Stimulated activated CD8-positive, alpha-beta memory T cell treated with anti-CD3 and anti-CD28 coated beads, Interleukin-2, amount 100 ng/mL, for 1 hour (primary cell): ENCODE measurements at places on chromosomes 7 and 10.
A peak's percentile ranks its signal among the peaks of the same experiment; 100 is the strongest.

DNA sequence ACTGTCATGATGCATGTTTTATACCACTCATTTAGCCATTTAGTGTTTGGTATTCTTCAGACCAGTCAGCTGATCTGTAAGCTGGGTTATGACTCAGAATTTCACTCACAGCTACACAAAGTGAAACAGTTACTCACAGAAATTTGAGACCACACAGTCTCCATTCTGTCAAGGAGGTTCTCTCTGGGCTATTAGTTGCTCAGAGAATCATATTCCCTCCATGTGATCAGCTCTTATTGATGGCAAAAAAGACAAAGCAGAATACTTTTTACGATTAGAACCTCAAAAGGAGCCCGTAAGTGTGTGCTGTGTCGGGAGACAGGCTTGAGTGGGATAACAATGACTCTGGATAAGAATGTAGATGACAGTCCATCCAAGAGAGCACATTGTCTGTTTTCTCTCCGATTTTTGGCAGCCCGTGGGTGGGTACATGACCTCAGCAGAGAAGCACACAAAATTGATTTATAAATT lies 277.6 kb upstream of the SORCS1 start:
- no peak for DNase-seq

- DNase-seq: peak; percentile 58
Measured at GRCh38 chr10:30529373-30529998, 95.5 kb downstream of the MAP3K8 start.

DNA sequence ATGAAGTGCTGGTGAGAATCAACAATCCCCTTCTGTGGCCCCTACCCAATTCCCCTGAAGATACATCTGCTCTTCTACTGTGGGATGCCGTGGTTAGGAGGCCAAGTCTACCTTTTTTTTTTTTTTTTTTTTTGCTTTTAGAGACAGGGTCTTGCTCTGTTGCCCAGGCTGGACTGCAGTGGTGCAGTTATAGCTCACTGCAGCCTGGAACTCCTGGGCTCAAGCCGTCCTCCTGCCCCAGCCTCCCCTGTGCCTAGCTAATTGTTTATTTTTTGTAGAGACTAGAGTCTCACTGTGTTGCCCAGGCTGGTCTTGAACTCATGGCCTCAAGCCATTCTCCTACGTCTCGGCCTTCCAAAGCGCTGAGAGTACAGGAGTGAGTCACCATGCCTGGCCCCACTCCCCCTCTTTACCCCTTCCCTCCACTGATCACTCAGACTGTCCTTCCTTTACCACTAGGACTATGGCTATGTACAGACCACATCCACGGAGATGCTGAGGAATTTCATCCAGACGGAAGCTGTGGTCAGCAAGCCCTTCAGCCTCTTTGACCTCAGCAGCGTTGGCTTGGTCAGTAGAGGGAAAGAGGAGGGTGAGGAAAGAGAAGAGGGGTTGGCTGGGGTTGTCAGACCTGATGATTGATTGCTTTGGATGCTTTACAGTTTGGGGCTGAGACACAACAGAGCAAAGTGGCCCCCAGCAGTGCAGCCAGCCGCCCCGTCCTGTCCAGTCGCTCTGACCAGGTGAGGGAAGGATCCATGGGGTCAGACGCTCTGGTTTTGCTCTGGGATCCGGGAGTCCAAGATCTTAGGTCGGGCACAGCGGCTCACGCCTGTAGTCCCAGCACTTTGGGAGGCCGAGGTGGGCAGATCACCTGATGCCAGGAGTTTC lies 1.8 kb downstream of the AP4M1 start:
- DNase-seq: no peak

GRCh38 chr10:103668351-103669242 lies 175.1 kb downstream of the NEURL1 start:
- DNase-seq: no peak

- DNase-seq: no peak
Measured at GRCh38 chr7:32070051-32070405, 179 bp downstream of the PDE1C start.

- no peak for DNase-seq
Measured at GRCh38 chr7:118195837-118196474, 12.0 kb downstream of the LSM8 start.

GRCh38 chr7:102318482-102318971 lies 31.9 kb downstream of the SH2B2 start:
- no peak for DNase-seq

- peak; percentile 30 for DNase-seq
Measured at GRCh38 chr10:70461397-70462348, 16.9 kb upstream of the PALD1 start.

DNA sequence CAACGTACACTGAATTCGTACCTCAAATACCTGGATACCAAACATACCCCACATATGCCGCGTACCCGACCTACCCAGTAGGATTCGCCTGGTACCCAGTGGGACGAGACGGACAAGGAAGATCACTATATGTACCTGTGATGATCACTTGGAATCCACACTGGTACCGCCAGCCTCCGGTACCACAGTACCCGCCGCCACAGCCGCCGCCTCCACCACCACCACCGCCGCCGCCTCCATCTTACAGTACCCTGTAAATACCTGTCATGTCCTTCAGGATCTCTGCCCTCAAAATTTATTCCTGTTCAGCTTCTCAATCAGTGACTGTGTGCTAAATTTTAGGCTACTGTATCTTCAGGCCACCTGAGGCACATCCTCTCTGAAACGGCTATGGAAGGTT lies 9.5 kb upstream of the SGCE start:
- no peak for DNase-seq

DNA sequence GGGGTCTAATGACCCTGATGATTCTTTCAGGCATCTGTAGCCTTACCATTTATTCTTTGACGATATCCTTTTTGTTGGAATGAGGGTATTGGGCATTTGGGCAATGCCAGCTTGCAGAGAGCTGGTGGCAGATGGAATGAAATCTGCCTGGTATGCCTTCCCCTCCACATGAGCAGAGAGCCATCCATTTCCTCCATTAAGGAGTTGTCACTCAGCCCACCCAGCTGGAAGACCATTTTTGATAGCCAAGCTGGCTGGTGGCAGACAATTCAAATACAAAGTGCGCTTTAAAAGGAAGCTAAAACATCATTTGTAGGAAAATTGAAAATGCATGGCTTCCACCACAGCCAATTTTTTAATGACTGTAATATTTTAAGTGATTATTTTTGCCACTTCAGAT lies 240.1 kb upstream of the SLC26A5 start:
- DNase-seq: no peak

DNA sequence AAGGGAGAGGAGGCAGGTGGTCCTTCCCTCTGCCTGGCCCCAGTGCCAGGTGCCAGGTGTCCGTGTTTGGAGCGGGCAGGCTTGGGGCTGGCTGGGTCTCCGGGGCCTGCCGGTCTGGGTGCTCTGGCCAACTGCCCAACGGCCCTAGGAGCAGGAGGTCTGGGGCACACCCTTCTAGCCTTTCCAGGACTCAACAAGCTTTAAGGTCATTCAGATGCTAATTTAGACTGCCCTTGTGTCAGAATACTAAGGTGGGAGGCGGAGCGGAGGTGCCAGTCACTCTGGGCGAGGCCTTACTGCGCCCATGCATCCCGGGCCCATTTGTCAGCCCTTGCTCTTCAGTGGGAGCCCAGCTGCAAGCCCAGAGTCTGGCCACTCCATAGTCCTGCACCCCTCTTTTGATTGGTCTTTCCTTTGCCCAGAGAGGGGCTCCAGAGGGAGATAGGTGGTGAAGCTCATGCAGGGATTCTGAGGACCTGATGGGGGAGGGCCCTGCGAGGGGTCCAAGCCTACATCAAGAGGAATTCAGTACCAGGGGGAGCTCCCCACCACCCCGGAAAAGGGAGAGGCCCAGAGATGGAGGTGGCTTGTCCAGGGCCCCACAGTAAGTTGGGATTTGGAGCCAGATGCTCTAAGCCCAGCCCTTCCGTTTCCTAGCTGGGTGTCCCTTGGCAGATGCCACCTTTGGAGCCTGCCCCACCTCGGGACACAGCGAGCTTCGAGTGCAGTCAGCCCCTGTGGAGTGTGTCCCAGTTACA lies 1.3 kb downstream of the PGAM2 start:
- no peak for DNase-seq

- DNase-seq: no peak
Measured at GRCh38 chr10:117681104-117681503, 138.6 kb downstream of the EMX2 start.

GRCh38 chr10:121734589-121735045 lies 136.4 kb upstream of the FGFR2 start:
- no peak for DNase-seq

GRCh38 chr10:73465978-73466726 lies 29.7 kb downstream of the PPP3CB start:
- no peak for DNase-seq

DNA sequence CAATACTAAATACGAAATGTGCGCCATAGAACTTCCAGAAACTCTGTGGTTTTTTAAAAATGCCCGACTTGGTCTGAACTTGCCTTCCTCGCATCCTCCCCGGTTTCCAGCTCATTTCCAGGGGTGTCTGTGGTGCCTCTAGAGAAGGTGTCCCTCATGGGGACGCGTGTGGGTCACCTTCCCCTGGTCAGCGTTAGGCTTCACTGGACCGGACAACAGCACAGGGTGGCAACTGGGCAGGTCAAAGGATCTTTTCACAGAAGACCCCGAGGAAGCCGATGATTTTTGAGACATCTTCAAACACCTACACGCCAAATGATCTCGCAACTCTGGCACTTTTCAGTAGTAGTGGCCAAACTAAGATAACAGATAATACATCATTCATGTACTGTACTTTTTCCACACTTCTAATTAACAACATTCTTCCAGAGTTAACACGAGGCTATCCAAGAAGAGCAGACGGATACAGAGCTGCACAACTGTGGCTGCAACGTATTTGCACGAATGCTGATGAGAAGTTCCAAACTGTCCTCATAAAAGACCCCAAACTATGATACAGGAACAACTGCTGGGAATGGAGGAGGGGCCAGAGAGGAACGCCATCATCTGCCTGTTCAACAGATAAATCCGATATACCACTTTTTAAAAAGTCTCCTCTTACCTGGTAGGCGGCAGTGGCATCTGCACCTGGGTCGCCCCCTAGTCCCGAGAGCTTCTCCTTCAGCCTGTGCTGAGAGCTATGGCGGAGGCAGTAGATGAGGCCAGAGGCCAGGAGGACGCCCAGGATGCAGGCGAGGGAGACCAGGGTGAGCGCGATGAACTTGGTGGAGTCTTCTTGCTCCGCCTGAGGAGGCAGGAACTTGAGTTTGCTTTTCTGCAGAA lies 345.5 kb downstream of the DNAJB6 start:
- no peak for DNase-seq

- no peak for DNase-seq
Measured at GRCh38 chr7:135160858-135161653, 9.5 kb downstream of the CYREN start.

- no peak for DNase-seq
Measured at GRCh38 chr10:82378146-82378545, 503.2 kb downstream of the NRG3 start.

DNA sequence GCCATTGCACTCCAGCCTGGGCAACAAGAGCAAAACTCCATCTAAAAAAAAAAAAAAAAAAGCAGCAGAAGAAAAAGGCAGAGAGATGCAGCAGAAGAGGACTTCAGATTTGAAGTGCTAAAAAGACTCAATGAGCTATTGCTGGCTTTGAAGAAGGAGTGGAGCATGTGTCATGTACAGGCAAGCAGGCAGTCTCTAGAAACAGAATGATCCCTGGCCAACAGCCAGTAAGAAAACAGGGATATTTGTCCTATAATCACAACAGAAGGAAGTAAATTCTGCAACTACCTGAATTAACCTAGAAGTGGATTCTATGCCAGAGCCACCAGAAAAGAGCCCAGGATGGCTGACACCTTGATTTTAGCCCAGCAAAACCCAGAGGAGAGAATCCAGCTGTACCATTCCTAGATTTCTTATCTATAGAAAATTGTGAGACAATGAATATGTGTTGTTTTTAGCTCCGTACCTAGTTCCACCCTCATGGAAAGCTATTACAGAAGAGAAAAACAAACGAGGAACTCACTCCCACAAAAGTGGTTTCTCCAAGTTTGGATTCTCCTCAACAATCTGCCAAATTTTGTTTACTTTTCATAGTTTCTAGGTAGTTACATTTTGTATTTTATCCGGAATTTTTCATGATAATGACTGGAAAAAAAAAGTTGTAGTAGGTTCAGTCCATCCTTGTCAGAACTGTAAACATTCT lies 198.2 kb upstream of the GNAI1 start:
- DNase-seq: no peak

DNA sequence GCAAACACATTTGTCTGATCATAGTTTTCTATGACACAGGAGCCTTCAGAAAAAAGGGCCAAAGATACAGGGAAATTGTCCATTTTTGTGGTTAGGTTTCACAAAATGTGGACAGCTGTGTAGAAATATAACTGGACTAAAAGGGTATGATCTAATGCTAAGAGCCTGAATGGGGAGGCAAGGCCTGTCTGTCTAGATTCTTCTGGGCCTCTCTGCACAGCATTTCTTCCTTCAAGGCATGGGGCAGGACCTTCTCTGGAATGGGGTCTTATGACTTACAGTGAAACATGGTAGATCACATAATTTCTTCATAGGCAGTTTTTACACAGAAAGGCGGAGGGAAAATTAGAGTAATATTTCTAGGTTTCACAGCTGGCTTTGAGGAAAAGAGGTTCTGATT lies 795.7 kb downstream of the GRID1 start:
- no peak for DNase-seq

- DNase-seq: peak; percentile 2
Measured at GRCh38 chr7:74606101-74606908, 51.2 kb upstream of the GTF2I start.

DNA sequence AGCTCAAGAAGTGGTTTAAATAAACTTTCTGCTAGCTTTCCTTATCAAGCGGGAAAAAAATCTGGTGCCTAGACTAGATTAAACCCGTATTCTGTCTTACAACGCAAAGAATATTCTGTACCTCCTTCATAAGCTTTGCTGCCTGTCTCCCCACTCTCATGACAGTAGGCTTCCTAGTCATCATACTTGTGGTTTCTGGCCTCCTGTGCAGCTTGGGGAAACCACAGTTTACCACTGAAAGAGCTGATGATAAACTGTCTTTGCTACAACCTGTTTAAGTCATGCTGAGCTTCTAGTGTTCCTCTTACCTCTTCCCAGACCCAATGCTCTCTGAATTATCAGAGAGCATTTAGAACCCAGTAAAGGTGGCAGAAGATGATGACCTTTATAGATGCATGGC lies 55.0 kb downstream of the PODXL start:
- peak; percentile 29 for DNase-seq
